ENCODE measurements at places on chromosomes 13 and 19. TPM values are rescaled to one million over a fixed set of nuclear protein-coding genes. Genes with fewer than 3 reads are reported as not detected.

Gene CRLF1
- 7.1 TPM for total RNA-seq

Gene GNA15
- 28.7 TPM for total RNA-seq

Gene DMKN
- total RNA-seq: 237 TPM

Gene PSG4
- total RNA-seq: 43.8 TPM

Gene GATAD2A
- total RNA-seq: 109 TPM

Gene TRPM4
- 32.7 TPM for total RNA-seq

Gene ADGRE2
- 0.83 TPM for total RNA-seq

Gene NRTN
- not detected for total RNA-seq

Gene LYPD3
- total RNA-seq: 0.33 TPM

Gene ZNF776
- total RNA-seq: 9.4 TPM

Gene TMEM38A
- total RNA-seq: 3.5 TPM

Gene CEACAM19
- 1.8 TPM for total RNA-seq

Data from mammary epithelial cell (primary cell).